ENCODE measurements at places on chromosomes 4 and X.

- no peak for DNase-seq
Observed at GRCh38 chr4:152531479-152531878, 4.4 kb downstream of the FBXW7 start.

DNA sequence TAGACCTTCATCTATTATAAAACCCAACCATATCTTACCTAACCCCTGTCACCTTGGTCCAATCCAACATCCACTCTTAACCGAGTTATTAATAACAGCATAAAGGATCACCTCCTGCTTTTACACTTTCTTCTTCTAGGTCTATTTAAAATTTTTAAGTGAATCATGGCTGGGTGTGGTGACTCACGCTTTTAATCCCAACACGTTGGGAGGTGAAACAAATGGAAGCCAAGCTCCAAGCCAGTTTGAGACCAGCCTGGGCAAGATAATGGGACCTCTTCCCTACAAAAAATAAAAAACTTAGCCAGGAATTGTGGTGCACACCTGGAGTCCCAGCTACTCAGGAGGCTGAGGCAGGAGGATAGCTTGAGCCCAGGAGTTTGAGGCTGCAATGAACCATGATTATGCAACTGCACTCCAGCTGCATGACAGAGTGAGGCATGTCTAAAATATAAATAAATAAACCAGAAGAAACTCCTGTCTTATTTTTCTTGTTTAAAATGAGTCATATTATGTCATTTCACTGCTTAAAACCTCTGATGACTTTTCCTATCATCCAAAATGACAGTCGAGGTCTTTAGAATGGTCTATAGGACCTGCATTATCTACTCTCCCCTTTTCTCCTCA is 188.4 kb downstream of the GASK1B start:
- DNase-seq, result no peak

GRCh38 chr4:25884031-25884782 is 21.4 kb upstream of the SEL1L3 start:
- DNase-seq, result no peak

GRCh38 chr4:11773798-11774197 is 345.1 kb upstream of the HS3ST1 start:
- no peak for DNase-seq

GRCh38 chrX:124504111-124504983 is 158.0 kb downstream of the SH2D1A start:
- no peak for DNase-seq

DNA sequence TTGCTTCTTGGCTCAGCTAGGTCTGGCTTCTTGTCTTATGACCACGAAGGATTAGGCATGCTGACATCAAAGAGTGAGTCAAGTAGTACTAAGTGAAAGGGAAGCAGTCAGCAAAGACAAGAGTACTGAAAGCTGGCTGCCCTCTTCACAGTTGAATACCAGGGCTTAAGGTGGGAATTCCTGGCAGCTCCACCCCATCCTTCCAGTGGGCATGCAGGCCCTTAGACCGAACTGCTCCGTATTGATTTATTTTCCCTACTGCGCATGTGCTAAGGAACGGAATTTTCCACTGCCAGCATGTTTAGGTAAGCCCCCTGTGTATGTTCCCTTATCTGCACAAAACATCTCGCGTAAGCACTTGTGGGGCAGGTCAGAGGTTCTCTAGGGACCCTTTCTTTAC is 2320.1 kb downstream of the ARAP2 start:
- DNase-seq, result no peak

- DNase-seq, result no peak
Observed at GRCh38 chrX:12159799-12160198, 21.5 kb downstream of the FRMPD4 start.

- DNase-seq, result no peak
Observed at GRCh38 chrX:9587642-9588041, 122.8 kb downstream of the TBL1X start.

- no peak for DNase-seq
Observed at GRCh38 chr4:165385126-165385525, 6.3 kb downstream of the CPE start.

- DNase-seq, result no peak
Observed at GRCh38 chr4:181541396-181541795, 701.8 kb upstream of the TENM3 start.

- no peak for DNase-seq
Observed at GRCh38 chrX:121227888-121228287, 180.5 kb downstream of the GLUD2 start.

Measured in activated gamma-delta T cell treated with Interleukin-2 at 50 U/mL for 16 hours (primary cell).